Osteoblast (primary cell): ENCODE measurements at places on chromosomes 3 and 15.
A peak's percentile ranks its signal among the peaks of the same experiment; 100 is the strongest.

DNA sequence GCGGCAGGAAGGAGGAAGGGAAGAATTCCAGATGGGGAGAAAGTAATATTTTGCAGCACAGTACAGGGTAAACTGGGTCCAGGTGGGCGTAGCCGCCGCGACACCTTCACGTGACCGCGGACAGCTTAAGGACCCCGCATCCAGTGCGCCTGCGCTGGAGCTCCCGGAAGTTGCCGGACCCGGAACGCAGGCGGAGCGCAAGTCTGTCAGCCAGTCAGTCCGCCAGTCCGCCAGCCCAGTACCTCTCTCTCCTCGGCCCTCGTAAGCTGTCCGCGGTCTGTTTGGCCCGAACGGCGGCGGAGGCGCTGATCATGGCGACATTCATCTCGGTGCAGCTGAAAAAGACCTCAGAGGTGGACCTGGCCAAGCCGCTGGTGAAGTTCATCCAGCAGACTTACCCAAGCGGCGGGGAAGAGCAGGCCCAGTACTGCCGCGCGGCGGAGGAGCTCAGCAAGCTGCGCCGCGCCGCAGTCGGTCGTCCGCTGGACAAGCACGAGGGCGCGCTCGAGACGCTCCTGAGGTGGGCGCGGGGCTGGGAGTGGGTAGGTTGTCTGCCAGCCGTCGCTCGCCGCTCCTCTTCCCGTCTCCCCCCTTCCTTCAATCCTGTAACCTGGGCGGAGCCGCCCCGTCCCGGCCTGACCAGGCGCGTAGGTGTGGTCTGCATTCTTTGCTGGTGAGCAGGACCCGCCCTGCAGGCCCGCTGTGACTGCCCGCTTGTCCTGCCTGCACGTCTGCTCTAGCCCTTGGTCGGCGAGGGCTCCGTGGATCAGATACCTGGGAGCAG lies at the start of gene PDCD6IP:
Gene PDCD6IP (plus strand): TSS at position 213 of the 784 bp plus-strand sequence. CDS start 99 bp downstream, at position 312.
- peak; percentile 92 for DNase-seq

- DNase-seq, result no peak
Measured at GRCh38 chr3:28399206-28399605, 50.6 kb upstream of the AZI2 start.

DNA sequence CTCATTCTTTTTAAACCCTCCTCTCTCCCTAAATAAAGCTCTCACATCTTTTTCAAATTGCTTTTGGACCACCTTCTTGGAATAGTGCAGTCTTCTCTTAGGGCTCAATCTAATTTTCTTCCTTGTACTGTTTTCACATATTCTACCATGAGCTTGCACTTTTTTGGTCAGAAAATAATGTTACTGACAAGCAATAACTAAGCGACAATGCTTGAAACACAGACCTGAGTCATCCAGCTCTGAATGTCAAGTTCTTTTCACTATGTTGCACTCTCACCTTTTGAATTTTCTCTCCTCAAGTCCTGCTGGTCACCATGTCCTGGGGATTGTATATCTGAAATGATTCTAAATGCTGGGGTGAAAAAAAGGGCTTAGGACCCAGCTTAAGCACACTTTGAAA lies 8.9 kb downstream of the TNFAIP8L3 start:
- DNase-seq, result no peak

GRCh38 chr3:44939581-44940036 lies 36.4 kb downstream of the ZDHHC3 start:
- no peak for DNase-seq

- no peak for DNase-seq
Measured at GRCh38 chr3:180073561-180073960, 36.8 kb upstream of the PEX5L start.

DNA sequence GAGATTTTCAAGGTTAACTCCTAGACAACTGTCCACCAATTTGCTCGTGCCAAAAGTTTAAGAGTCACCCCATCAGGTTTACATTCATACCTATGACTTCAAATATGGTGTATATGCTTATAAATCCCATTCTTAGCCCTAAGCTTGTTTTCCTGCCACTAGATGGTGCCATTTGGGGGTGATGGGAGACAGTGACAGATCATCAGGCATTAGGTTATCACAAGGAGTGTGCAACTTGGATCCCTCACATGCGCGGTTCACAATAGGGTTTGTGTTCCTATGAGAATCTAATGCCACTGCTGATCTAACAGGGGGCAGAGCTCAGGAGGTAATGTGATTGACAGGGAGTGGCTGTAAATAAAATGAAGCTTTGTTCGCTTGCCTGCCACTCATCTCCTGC lies 182.7 kb downstream of the CNTN6 start:
- DNase-seq, result no peak

DNA sequence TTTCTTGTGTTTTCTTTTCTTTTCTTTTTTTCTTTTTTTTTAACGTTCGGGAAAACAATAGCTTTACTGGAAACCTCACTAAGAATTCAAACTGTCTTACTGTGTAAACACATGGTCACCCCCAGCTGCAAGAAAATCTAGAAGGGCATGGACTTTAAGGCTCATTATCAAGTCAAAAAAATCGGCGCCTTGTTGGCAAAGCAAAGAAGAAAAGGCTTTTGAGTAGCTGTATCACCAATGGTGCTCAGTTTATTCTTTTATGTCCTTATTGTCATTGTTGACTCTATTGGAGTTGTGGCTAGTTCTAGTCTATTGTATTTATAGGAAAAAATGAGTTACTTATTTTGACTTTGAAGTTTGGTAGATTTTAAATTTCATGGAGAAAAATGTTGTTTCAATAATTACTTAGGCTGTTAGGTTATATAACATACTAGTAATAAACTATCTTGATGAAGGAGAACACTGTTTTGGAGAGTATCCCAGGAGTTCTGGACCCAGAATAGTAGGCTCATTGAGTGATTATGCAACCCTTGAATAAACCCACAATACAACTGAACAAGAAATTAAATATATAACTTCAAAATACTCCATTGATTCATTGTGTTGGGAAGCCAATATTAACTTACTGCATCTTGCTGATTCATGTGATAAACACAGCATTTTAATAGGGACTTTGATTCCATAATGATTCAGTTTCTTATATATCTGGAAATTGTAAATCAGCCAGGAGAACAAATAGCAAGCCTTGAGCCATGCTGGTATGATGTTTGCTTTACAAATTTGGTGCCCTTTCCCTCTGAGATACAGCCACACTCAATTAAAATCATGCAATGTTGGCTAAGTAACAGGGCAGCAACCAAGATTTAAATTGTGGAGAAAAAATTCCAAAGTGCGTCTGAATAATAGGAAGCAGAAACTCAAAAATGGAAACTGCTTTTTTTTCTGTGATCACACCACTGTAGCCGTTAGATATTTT lies 27.8 kb upstream of the GOLIM4 start:
- no peak for DNase-seq

GRCh38 chr3:63911873-63912767 lies at the start of gene SCAANT1:
Gene SCAANT1, minus strand, starts transcription at chr3:63912383.
- peak; percentile 98 for DNase-seq

GRCh38 chr15:69529961-69530633 lies 77.5 kb downstream of the RPLP1 start:
- no peak for DNase-seq

GRCh38 chr15:61994216-61994615 lies 66.0 kb downstream of the VPS13C start:
- peak; percentile 90 for DNase-seq

GRCh38 chr3:64049136-64049535 lies 25.8 kb upstream of the PSMD6 start:
- peak; percentile 60 for DNase-seq

- DNase-seq, result no peak
Measured at GRCh38 chr3:24640330-24640877, 145.8 kb upstream of the THRB start.
